T47D (cell line): ENCODE measurements at places on chromosomes 2 and 18.
A peak's percentile ranks its signal among the peaks of the same experiment; 100 is the strongest.

GRCh38 chr18:4125627-4126230 lies 329.4 kb downstream of the DLGAP1 start:
- no peak for DNase-seq

DNA sequence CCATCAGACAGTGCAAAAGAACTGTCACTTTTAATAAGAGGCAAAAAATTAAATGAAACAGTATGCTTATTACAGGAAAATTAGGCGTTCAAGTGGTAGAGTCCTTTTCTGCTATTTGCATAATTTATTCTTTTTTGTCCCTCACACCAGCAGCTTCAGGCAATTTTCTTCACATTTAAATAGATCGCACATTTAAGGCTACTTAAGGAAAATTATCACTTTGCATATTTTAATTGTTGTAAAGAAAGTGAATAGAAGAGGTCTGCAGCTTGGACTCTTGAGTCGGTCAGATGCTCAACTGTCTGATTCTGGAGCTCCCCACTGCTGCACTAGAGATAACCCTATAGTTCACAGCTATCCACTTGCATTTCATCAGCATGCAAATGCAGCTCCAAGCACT lies 141.3 kb downstream of the FIGN start:
- no peak for DNase-seq

- DNase-seq = no peak
These were observed 104.7 kb downstream of the HNRNPLL start for GRCh38 chr2:38498045-38498481.

GRCh38 chr2:105611811-105612424 lies 132.8 kb upstream of the NCK2 start:
- DNase-seq = no peak

GRCh38 chr2:3519255-3520205 lies at the start of gene ADI1:
Gene ADI1, minus strand, starts transcription at chr2:3519531. Its CDS starts 44 bp downstream, at chr2:3519487.
- peak; percentile 78 for DNase-seq

- DNase-seq = no peak
These were observed at the start of gene TUBA4B for GRCh38 chr2:219252900-219253752. Gene TUBA4B, plus strand, starts transcription at chr2:219253243. Its CDS starts 165 bp downstream, at chr2:219253408.

DNA sequence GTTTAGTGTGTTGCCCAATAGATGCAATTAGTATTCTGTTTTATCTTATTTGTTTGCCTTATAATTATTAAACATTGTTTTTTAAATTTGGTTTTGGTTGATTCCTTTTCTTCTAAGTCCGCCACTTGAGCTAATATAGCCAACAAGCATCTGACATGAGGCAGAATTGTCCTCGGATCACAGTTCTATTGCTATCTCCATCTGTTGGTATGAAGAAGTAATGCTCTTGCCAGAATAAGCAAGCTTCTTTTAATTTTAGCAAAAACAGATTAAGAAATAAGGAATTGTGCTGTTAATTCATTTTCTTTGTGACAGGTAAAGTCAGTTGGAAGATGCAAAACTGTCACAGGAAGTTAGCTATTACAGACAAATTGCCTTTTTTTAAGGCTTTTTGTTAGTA lies 54.3 kb downstream of the R3HDM1 start:
- DNase-seq = peak; percentile 3

DNA sequence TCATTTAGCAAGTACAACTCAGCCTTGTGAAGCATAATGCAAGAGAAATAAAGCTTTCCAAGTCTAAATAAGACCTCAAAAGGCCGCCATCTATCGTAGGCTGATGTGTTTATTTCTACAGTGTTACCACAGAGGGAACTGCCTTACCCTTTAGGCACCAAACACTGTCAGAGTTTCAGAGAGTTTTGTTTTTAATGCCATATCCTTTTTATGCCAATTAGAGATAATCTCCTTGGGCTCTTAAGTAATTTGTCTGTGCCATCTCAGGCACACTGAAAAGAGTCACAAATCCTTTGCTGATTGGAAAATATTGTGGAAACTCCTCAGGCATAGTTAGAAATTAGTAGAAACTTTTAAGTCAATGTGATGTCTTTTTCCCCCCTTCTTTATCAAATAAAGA lies 797.1 kb downstream of the SLC4A3 start:
- DNase-seq = no peak
